ENCODE measurements at places on chromosomes 3 and 15.
A peak's percentile ranks its signal among the peaks of the same experiment; 100 is the strongest.

GRCh38 chr3:169053427-169053826 lies 610.1 kb downstream of the MECOM start:
- no peak for DNase-seq

DNA sequence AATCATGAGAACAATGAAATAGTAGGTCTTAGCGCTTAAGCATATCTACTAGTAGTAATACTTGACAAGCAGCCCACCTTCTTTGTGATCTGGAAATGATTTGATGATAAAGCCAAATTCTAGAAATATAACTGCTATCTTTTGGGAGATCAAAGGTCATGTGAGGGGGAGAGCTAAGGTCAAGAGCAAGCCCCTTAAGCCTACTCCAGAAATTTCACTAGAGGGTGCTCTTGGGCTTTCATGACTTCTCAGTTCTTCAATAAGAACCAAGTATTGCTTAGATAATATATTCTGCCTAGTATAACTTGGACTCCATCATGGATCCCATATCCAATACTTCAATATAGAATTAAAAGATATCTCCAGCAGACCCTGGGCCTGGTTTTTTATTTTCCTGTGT lies 319.6 kb downstream of the ZBTB20 start:
- peak; percentile 29 for DNase-seq

- no peak for DNase-seq
Observed at GRCh38 chr3:149448331-149448831, 26.1 kb upstream of the TM4SF4 start.

GRCh38 chr15:83250781-83251180 lies 33.7 kb downstream of the BNC1 start:
- DNase-seq: no peak

DNA sequence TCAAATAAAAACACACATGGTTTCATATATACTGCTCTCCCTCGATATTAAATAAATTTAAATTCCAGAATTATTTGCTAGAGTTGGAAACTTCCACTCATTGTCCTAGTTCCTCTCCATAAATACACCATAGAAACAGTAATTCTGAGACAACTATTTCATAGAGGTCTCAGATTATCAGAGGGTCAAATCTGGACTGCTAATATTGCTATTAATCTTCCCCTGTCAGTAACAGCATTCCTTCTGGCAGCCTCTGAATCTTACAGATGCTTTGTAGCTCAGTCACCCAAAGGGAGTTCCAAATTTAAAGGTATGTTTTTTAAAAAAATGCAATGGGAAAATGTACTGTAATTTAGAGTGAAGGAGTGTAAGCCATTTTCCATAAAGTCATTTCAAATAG lies 428.8 kb downstream of the PYDC2 start:
- DNase-seq: no peak

GRCh38 chr15:57134851-57135250 lies 216.4 kb downstream of the TCF12 start:
- DNase-seq: peak; percentile 61

DNA sequence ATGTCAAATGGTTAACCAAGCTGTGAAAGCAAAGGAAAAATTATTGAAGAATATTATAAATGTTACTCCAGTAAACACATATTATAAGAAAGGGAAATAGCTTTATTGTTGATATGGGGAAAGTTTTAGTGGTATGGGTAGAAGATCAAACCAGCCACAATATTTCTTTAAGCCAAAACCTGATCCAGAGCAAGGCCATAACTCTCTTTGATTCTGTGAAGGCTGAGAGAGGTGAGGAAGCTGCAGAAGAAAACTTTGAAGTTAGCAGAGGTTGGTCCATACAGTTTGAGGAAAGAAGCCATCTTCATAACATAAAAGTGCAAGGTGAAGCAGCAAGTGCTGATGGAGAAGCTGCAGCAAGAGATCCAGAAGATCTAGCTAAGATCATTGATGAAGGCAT lies 54.8 kb downstream of the LYZL4 start:
- no peak for DNase-seq

- no peak for DNase-seq
Observed at GRCh38 chr3:140850210-140850955, 91.3 kb upstream of the SLC25A36 start.

GRCh38 chr15:42736178-42736792 lies 643 bp downstream of the CDAN1 start:
- DNase-seq: no peak

DNA sequence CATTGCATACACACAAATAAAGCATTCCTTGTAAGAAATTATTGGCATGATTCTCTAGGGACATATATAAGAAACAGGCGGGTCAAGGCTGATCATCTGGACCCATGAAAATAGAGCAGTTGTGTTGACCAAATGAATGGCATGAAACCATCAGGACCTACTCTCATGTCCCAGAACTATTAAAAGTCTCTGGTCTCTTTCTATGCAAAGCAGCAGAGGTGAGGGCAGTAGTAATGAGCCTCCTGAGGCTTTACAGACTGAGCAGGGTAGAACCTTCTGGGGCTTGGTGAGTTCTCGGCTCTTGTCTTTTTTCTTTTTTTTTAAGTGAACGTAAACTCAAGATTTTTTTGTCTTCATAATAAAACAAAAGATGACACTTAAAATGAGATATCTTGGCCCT lies 9.3 kb downstream of the GLDN start:
- DNase-seq: no peak

DNA sequence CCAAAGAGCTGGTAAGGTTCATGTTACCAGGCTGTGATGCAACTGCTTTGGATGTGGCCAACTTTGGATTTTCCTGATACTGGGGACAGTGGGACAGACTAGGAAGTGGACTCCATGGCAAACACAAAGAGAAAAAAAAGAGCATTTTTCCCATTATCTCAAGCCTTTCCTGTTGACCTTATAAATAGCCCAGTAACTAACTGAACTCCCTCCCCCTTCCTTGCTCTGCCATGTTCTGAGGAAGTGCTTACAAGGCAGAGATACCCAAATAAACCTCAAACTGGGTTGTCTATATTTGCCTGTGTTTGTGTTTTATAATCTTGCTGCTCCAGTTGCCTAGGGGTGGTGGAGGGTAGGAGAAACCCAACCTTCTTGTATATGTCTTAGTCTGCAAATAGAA lies 27.3 kb upstream of the SLC9A9 start:
- no peak for DNase-seq
